Brain (organoid and tissue), 16 donors: ENCODE measurements at places on chromosomes 5 and 9. TPM values are rescaled to one million over a fixed set of nuclear protein-coding genes. Genes with fewer than 3 reads are reported as not detected.

- no peak for DNase-seq
Observed at GRCh38 chr9:9718691-9719090, 894.1 kb downstream of the PTPRD start.

DNA sequence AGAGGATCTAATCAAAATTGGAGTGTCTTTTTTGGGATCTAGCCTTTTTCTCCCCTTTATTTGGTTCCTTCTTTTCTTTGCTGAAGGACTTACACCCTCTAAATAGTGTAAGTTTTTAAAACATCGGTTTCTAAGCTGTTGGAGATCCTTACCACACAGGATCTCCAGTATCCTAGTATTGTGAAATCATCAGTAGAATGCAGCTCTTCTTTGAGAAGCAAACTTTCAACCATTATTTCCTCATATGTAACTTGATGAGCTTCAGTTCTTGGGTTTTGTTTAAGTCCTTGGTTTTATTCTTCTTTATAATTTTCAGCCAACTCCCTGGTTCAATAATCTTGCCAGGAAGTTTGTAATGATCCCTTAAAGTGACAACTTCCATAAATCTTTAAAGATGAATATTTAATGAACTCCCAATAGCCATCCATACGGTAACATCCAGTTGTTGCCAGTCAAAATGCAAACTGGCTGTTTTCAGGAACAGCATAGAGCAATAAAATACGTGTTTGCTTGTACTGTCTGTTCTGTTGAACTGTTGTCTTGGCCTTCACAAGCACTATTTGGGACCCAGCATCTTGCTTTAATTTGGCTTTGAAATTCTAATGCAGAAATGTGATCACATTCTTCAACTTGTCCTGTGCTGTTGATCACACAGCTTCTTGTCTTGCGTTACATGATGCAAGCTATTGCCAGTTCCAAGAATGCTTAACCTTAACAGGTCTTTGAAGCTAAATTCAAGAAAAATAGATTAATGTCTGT is 34.8 kb upstream of the TTC23L start:
- DNase-seq = no peak

DNA sequence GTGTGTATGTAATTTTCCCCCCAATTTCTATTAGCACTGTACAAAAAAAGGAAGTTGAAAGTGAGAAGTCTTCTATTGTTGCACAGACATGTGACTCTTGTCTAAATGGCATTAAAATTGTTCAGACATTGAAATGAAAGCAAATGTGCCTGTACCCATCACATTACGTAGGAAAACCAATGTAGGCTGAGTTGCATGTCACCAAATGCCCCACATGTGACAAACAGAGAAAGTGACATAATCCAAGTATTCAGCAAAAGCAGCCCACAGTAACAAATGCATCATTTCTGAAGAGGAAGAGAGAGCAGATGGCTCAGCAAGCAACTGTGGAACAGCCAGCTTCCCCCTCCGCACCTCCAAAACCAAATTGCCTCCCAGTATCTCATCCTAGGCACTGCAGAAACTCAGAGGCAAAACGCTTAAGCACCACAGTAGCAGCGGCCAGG is 161.5 kb upstream of the NR4A3 start:
- DNase-seq = peak; percentile 83

- no peak for DNase-seq
Observed at GRCh38 chr9:91164724-91165520, 196.8 kb downstream of the AUH start.

GRCh38 chr5:138661291-138661960 is 86.2 kb upstream of the HSPA9 start:
- peak; percentile 62 for DNase-seq

DNA sequence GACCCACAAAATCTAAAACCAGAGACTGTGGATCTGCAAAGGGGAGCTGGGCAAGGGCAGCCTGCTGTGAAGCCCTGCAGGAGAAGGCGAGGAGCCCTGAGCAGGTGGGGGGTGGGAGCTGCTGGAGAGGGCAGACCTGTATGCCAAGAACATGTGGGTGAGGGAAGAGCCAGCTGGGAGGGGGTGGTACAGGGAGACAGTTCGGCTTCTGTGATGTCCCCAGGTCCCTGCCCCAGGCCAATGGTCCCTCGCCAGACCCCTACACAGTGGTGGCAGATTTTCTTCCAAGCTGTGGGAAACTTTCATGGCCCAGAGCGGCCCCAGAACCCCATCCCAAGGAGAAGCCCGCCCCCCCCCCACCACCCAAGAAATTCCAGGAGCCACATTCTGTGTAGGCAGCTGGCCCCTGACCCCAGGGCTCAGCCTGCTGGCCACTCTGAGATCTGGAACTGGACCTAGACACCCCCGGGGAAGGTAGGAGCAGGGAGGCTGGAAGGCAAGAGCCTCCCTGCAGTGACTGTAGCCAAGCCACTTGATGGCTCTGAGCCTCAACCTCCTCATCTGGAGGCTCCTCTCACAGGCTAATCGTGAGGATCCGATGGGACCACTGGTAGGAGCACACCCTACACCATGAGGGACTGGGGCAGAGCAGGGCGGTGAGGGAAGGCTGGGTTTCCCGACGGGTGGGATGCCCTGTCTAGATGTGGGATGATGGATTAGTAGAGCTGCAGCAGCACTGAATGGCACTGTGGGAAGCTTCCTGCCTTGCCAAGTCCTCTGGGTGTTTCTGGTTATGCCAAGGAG is 22.6 kb upstream of the CSF1R start:
- DNase-seq = no peak

DNA sequence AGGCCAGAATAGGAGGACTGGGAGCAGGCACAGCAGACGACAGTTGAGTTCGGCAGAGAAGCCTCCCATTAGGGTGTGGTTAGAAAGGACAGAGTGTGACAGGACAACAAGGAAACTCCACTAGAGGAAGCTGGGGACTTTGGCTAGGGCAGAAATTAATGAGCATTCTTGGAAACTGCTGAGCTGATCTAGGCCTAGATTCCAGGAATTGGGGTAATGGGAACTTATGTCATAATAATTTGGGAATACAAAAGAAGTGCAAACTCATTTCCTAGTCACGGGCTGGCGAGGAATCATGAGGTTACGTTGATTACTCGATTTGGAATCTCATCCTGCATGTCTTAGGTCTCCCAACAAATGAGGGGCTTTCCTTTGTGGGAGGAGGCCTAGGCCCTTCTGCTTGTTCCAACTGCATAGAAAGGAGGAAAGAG is 144.6 kb upstream of the RPS23 start:
- DNase-seq = no peak

DNA sequence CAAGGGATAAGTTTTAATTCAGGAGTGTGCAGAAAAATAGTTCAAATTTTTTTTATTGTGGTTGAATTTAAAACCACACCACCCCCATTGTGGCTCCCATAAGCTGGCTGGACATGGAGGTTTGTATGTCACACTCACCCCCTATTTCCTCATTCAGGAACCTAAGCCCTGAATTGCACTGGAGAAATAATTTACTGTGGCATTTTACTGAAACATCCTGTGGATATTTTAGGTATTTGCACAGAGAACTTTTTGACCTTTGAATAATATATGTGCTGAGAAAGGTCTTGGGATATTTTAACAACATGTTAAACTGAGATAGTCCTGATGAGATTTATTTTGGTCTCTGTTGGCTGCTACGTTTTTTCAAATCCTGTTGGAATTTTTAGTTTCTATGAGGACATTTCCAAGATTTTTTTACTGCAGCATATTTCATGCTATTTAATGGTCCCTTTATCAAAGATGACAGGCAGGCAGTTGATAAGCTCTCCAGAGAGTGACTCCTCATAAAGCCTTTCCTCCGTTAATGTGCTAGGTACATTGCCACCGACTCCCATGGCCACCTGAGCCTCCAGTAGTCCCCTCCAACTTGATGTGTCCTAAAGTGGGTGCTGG is 51.2 kb upstream of the PALM2AKAP2 start:
- DNase-seq = no peak

DNA sequence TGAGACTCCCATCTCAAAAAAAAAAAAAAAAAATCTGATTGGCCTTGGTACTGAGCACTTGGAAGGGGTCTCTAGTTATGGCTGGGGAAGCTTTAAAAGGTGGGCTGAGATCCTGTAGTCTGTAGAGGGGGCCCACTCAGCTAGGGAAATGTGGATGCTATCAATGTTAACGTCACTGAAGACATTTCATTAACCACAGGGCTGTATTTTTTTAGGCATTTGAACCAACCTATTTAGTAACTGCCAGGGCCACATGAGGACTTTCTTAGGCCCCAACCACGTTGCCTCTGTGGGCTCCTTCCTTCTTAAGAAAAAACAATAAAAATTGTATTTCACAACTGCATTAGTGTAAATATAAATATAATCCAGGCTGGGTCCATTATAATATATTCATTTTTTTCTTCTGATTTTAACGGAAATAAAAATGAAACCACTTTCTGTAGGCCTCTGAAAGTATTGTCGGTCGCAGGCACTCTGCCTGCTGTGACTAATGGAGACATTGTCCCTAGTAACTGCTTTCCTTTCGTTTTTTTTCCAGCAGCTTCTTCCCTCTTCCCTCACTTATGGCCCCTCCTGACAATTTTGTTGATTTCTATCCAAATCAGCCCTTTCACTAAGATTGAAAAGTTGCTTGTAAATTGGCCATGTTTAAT is 71.6 kb downstream of the GCNT1 start:
- no peak for DNase-seq

DNA sequence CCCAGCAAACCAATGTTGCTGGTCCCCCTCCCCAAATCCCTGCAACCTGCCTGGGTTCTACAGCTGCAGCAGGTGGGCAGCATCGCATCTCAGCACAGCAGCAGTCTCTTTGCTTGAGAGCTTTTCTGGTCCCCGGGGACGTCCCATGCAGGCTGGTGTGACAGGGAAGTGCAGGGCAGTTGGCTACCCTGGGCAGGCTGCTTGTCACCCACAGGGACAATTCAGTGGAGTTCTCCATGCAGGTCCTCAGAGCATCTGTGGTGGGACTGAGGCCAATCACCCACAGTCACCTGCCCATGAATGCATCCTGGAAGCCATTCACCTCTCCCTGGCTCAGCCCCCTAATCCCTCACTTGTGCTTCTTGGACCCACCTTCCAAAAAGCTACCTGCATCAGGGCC is 43.9 kb upstream of the SEMA4D start:
- DNase-seq = peak; percentile 22

GRCh38 chr9:18260521-18260920 is 213.4 kb upstream of the ADAMTSL1 start:
- peak; percentile 60 for DNase-seq

PCDHB6 gene
- polyA plus RNA-seq = 1.5 TPM

CXCL14 gene
- 34.7 TPM for polyA plus RNA-seq

SPACA9 gene
- polyA plus RNA-seq = 27.0 TPM

LCN6 gene
- polyA plus RNA-seq = not detected

PRRX2 gene
- 0.51 TPM for polyA plus RNA-seq

RNF183 gene
- polyA plus RNA-seq = 6.0 TPM

PRR7 gene
- polyA plus RNA-seq = 10.9 TPM

ZDHHC11 gene
- polyA plus RNA-seq = 3.7 TPM
